ENCODE measurements at places on chromosomes 5 and 9. TPM values are rescaled to one million over a fixed set of nuclear protein-coding genes. Genes with fewer than 3 reads are reported as not detected.

- no peak for DNase-seq
Measured at GRCh38 chr5:51385216-51385615, 2.0 kb downstream of the ISL1 start.

Gene PLPPR1
- total RNA-seq, result 2.5 TPM

DNA sequence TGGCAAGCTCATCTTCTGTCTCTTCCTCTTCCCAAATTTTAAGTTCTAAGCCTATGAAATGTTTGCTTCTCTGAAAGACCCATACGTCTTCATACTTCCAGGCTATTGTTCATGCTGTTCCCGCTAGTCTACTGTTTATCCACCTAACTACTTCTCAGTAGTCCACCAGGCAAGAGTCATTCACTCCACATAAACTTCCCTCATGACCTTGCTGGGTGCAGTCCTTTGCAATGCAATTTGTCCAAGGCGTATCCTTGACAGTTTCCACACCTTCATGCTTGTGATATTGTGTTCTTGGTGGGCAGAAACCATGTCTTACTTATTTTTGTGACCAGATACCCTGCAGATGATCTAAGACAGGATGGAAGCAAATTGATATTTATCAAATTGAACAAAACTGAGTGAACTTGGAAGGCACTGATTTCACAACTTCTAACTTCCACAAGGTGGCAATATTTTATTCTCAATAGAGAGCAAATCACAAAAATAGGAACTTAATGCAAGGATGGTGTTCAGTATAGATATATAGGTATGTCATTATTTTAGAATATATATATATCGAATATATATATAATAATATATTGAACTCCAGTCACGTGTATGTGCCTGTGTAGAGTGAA lies 30.3 kb downstream of the TYRP1 start:
- DNase-seq, result no peak

- no peak for DNase-seq
Measured at GRCh38 chr9:14277761-14278160, 36.2 kb downstream of the NFIB start.

- DNase-seq, result no peak
Measured at GRCh38 chr9:20551835-20552234, 70.5 kb downstream of the MLLT3 start.

GRCh38 chr5:148979083-148979723 lies 83.7 kb downstream of the SH3TC2 start:
- DNase-seq, result no peak

DNA sequence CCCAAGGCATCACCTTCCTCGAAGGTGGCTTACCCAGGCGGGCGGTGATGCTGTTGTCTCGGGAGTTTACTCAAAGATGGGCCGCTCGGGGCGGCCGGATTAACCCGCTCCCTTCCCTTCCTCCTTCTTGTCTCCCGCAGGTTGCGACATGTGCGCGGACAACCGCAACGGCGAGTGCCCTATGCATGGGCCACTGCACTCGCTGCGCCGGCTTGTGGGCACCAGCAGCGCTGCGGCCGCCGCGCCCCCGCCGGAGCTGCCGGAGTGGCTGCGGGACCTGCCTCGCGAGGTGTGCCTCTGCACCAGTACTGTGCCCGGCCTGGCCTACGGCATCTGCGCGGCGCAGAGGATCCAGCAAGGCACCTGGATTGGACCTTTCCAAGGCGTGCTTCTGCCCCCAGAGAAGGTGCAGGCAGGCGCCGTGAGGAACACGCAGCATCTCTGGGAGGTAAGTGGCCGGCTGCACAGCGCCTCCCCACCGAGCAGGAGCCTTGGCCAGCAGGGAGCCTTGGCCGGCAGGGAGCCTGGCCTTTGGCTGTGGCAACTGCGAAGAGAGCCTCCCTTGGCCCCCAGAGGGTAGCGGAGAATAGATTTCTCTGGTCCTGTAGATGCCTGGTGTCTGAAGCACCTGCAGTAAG lies 10.6 kb downstream of the PRDM6 start:
- no peak for DNase-seq

GRCh38 chr9:90065851-90066250 lies 461.0 kb downstream of the GADD45G start:
- no peak for DNase-seq

DNA sequence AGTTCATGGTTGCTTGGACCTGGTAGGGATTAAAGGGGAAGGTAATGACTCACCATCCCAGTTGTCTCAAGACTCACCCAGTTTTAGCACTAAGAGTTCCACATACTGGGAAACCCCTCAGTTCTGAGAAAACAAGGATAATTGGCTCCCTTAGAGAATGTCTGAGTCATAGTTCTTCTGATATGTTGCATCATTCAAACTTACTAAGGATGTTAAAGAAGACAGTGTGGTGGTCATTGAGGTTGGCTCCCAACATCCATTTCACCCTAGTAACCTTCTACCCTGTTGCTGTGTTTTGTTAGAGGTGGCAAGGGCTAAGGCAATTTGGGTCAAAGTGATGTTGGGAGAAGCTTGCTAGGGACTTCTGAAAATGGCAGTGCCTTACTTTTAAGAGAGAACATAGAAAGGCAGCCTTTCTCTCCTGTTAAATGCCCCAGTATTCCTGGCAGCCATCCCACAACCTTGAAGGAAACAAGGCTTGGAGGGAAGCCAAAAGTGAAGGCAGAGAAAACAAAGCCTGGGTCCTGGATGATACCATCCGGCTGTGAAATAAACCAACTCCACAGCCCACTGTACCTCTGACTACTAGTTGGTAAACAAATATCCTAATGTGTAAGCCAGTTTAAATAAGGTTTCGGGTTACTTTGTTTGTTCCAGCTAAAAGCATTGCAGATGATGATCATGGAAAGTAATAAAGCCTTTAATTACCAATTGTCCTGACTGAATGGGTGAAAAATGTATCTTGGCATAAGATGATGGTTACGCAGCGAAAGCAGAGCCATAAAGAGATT lies 80.4 kb upstream of the ADAMTSL1 start:
- peak; percentile 82 for DNase-seq

Gene SPATA31E1
- 4.6 TPM for total RNA-seq

Gene NFIB
- total RNA-seq, result 23.1 TPM

DNA sequence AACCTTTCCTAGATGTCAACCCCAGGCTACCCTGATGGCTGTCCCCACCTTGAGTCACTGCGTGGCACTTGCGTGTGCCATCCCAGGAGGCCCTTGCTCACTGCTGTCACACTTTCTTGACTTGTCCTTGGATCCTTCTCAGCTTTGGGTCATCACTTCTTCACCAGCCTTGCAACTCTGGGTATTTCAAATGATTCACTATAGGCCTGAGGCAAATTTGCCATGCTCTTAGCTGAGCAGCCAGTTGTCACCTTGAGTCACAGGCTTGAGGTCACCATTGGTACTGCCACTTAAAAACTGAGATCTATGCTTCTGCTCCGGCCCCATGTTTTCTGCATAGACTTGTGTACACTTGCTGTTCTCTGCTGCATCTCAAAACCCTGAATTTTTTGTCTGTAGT lies 84.7 kb downstream of the BASP1 start:
- DNase-seq, result no peak

All from testis (tissue), 5 donors.